Uterine smooth muscle cell (primary cell): ENCODE measurements at places on chromosomes 16 and 17. TPM values are rescaled to one million over a fixed set of nuclear protein-coding genes. Genes with fewer than 3 reads are reported as not detected.

CYBC1 gene
- 39.6 and 63.5 TPM in 2 replicates for total RNA-seq

CTRB2 gene
- total RNA-seq, result not detected in 2 replicates

ADGRG3 gene
- not detected in 2 replicates for total RNA-seq

TPSAB1 gene
- total RNA-seq, result not detected in 2 replicates

TRPV3 gene
- total RNA-seq, result 1.00 and 1.5 TPM in 2 replicates

CFAP97D1 gene
- under 0.01 TPM in 1 of 2 replicates, not detected in the other for total RNA-seq

CCL22 gene
- total RNA-seq, result not detected in 2 replicates

STAT5B gene
- total RNA-seq, result 27.8 and 31.9 TPM in 2 replicates

TP53TG3D gene
- 0.12 TPM in 1 of 2 replicates, not detected in the other for total RNA-seq

DOC2A gene
- total RNA-seq, result 0.22 and 0.62 TPM in 2 replicates

ARHGDIG gene
- 0.12 and 0.44 TPM in 2 replicates for total RNA-seq

TMC5 gene
- total RNA-seq, result not detected in 2 replicates

SLC5A2 gene
- total RNA-seq, result under 0.01 TPM in 1 of 2 replicates, not detected in the other

STARD3 gene
- total RNA-seq, result 21.6 and 26.7 TPM in 2 replicates

SSTR5 gene
- 0.12 TPM in 1 of 2 replicates, not detected in the other for total RNA-seq

CDH16 gene
- total RNA-seq, result not detected in 2 replicates

CLDN7 gene
- 2.1 and 4.5 TPM in 2 replicates for total RNA-seq

METTL22 gene
- total RNA-seq, result 30.9 and 33.3 TPM in 2 replicates

CHST6 gene
- total RNA-seq, result 0.22 and 1.00 TPM in 2 replicates

PERCC1 gene
- not detected in 2 replicates for total RNA-seq
